ENCODE measurements at places on chromosomes 4 and X.

DNA sequence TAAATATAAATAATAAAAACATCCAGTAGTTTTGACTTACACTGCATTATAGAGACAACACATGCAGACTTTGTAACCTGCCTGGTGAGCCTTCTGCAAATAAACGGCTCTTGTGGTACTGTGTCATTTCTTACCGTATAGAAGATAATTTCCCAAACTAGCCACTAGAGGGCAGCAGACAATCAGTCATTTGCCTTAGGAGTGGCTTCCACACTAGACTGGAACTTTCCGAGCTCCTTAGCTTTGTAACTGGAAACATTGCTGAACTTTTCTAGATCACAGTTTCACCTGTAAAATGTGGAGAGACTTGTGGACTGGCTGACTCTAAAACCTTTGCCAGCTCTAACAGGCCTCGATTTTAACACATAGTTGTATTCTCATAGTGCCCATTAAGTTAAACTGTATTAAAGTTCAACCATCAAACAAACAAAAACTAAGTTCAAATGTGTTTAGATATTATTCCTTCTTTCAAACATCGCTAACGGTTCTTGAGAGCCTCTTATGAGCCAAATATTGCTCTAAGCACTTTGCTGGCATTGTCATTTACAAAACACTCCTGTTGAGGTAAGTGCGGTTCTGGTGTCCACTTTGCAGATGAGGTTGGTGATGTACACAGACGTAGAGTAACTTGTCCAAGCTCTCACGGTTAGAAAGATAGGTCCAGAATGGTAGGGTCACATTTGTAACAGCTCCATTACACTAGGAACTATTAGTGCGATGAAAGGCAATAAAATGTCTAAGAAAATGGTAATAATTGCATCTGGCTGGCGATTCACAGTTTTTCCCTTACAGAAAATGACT, 345.5 kb downstream of the ANK2 start:
- no peak for DNase-seq

DNA sequence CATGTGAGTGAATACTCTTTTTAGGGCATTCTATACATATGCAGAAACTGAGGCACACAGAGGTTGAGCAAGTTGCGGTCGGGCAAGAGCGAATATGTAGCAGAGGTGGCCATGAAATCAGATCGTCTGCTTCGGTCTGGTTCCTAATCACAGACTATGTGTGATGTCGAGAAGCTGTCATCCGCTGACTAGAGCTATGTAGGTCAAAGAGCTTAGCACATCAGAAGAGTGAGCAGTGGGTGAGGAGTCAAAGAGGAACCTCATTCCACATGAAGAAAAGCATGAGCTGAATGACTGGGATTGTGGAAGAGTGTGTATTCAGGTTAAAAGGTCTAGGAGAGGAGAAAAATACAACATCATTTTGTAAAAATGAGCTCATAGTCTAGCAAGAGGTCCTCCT, 19.0 kb downstream of the GAB3 start:
- no peak for DNase-seq

DNA sequence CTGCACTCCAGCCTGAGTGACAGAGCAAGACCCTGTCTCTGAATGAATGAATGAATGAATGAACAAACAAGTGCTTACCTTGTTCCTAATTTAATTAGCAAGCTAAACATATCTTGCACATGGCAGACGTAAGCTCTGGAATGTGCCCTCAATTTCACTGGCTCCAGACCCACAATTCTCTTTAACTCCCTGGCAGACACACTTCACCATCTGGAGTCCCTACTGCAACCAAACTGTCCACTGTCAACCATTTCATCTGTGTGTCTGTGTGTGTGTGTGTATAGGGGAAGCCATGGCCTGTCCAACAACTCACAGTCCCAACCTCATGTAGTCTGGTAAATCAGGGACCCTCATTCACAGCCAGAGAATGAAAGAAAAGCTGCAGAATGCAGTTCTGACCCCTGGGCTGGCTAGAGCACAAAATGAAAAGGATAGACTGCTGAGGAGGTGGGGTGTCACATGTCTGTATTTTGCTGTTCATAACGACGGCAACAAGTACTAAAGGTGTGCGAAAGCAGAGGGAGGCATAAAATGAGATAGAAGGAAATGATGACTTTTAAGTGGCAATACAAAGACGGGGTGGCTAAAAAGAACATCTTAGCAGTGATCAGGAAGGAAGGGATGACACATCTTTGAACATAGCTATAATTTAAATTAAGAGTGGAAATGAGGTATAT, 114.1 kb downstream of the TSPAN5 start:
- DNase-seq, result peak; percentile 27

DNA sequence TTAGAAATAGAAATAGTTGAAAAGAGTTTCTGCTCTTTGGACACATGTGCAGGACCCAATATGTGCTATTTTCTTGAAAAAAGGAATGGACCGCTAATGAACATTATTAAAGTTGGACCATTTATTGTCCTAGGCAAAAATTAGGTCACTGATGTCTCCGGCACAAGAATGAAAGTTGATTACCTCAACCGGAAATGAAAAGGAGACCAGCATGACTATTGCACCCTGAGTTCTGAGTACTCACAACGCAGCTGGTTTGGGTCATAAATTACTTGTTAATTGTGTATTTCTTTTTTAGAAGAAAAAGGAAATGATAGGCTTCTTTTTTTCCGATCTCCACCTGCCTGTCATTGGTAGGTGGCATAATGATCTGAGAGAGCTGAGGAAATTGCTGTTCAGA, 232.7 kb downstream of the ARHGAP24 start:
- DNase-seq, result no peak

GRCh38 chr4:184590196-184590595, 59.1 kb downstream of the CASP3 start:
- DNase-seq, result no peak

GRCh38 chrX:24482823-24483415, 17.8 kb downstream of the PDK3 start:
- DNase-seq, result no peak

DNA sequence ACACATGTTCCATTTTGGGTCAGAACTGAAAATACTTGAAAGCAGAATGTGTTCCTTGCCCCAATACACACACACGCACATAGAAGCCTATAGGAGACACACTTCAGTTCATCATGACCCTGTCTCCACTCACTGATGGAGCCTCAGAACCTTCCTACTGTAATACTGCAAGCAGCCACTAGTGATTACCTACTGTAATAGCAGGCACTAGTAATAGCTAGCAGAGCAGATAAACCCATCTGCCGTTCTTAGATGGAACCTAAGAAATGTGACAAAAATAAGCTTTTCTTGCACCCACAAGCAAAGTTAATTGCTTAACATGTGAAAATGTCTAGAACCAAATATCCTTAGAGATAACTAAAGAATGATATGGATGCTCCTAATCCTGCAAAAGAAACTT, 13.6 kb downstream of the AMTN start:
- DNase-seq, result no peak

DNA sequence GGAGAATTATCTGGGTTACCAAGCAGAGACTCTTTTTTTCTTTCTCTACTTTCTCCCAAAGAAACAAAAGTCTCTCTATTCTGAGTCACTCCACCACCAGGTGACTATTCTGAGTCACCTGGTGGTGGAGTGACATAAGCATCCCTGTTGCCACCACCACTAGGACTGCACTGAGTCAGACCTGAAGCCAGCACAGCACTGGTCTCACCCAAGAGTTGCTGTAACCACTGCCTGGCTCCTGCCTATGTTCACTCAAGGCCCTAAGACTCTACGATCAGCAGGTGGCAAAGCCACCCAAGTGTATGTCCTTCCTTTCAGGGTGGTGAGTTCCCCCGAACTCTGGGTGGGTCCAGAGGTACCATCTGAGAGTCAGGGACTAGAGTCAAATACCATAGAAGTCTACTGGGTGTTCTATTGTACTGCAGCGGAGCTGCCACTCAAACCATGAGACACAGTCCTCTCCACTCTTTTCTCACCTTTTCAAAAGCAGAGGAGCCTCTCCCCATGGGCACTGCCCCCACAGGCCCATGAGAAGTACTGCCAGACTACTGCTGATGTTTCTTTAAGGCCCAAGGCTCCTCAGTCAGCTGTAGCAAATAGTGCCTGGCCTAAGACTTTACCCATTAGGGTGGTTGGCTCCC, 209.6 kb upstream of the IRS4 start:
- no peak for DNase-seq

DNA sequence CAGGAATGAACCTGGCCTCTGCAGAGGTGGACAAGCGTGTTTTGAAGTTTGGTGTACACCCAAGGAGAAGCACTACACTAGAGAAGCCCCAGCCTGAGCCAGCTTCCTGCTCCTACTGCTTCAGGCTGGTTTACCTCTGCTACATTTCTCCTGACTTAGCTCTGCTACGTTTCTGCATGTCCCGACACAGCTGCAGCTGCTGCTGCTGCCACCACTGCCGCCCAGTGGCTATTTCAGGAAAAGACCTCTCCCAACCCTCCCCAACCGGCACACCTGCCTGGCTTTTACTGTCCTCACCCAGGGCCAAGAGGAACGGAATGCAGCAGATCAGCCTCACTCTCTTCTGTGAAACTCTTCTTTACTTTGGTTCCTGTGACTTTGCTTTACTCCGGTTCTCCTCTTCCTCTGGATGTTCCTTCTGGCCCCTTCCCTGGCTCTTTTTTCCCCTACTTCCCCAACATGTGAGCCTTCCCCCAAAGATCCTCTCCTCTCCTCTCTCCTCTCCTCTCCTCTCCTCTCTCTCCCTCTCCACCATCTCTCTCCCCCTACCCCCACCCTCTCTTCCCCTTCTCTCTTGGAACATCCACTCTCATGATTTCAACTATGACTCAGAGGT, 3.1 kb upstream of the P2RY4 start:
- no peak for DNase-seq

DNA sequence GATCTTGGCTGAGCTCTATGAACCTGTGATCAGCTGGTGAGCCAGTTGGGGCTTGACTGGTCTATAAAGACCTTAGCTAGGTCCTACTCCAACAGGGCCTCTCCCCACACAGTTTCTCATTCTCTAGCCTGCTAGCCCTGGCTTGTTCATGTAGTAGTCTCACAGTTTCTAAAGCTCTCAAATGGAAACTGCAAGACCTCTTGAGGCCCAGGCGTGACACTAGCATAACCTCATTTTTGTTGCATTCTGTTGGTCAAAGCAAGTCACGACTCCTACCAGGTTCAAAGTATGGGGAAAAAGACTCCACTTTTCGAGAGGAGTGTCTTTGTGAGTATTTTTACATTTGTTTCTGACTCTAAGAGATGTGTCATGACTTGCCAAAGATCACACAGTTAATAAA, 50.9 kb downstream of the CEP44 start:
- DNase-seq, result no peak

DNA sequence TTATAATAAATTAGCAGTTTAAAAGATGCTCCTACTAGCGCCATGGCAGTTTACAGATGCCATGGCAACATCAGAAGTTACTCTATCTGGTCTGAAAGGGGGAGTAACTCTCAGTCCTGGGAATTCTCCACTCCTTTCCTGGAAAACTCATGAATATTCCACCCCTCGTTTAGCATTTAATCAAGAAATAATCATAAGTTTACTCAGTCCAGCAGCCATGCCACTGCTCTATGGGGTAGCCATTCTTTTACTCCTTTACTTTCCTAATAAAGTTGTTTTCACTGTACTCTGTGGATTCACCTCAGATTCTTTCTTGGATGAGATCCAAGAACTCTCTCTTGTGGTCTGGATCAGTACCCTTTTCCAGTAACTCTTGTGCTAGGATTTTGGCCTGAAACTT, 52.3 kb downstream of the GUCY1B1 start:
- DNase-seq, result no peak

- peak; percentile 85 for DNase-seq
These were observed 1.1 kb downstream of the CTBP1 start for GRCh38 chr4:1247864-1248244.

DNA sequence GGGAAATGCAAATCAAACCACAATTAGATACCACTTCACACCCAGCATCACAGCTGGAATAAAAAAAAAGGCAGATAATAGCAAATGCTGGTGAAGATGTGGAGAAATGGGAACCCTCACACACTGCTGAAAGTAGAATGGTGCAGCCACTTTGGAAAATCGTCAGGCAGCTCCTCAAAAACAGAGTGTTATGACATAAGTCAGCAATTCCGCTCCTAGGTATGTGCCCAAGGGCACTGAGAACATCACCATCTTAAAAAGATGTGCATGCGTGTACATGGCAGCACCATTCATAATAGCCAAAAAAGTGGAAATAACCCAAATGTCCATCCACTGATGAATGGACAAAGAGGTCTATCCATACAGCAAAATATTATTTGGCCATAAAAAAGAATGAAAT, 28.0 kb downstream of the HMX1 start:
- no peak for DNase-seq

GRCh38 chr4:156968479-156968984, 3.1 kb downstream of the PDGFC start:
- no peak for DNase-seq

- no peak for DNase-seq
These were observed 147.2 kb upstream of the SFRP2 start for GRCh38 chr4:153936121-153936520.

DNA sequence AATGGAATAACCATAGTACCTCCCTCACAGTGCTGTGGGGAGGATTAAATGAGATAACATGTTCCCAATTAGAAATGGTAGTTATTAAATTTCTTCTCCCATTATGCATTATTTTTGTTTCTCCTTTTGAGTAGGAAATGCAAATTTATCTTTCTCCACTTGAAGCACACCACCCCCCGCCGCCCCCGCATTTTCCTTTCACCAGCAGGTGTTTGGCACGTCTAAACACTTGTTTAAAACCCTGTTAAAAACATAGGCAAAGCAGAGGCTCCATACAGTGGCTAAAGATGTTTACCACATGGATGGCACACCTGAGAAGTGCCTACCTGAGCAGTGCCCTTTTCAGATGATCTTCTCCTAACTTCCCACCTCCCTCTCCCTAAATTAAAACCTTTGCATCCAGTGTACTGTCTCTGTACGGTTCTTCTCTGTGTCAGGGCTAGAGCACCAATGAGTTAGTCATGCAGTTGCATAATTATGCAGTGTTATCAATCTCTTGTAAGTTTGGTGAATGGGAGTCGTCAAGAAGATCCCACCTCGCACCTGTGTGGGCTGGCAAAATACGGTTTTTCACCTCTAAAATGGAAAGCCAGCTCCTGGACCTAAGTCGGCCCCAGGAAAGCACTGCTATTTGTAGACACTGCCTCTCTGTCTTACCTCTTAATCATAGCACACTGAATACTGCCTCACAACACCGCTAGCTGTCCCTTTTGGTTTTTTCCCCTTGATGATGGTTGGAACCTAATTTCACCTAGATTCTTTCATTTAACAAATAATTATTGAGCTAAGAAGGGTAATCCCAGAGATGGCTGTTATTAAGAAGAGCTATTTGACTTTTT, 122.0 kb downstream of the CT47B1 start:
- no peak for DNase-seq

- DNase-seq, result no peak
These were observed 3.5 kb upstream of the SERTM2 start for GRCh38 chrX:111507933-111508332.

DNA sequence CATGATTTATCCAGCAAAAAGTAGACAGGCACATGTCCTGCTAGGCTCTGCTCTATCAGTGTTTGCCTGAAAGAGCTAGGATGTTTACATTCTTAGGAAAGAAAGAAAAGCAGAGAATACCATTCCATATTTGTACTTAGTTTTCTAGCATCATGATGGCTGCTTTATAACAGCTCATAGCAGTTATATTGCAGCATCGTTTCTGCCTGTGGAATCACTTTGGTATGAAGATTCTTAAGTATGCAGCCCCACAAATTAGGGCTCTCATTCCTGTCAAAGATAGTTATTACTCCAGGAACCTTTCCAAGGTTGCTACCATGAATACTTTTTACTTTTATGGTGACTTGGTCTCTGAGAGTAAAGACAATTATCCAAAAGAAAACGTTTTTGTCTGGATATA, 119.0 kb upstream of the MYOZ2 start:
- DNase-seq, result no peak
